Activated naive CD4-positive, alpha-beta T cell treated with anti-CD3 and anti-CD28 coated beads, Interleukin-2, amount 50 U/mL, for 72 hours (primary cell): ENCODE measurements at places on chromosomes 6 and 20. TPM values are rescaled to one million over a fixed set of nuclear protein-coding genes. Genes with fewer than 3 reads are reported as not detected.
A peak's percentile ranks its signal among the peaks of the same experiment; 100 is the strongest.

PLN gene
- not detected for total RNA-seq

SIRPD gene
- not detected for total RNA-seq

PREX1 gene
- total RNA-seq, result 30.6 TPM

DNA sequence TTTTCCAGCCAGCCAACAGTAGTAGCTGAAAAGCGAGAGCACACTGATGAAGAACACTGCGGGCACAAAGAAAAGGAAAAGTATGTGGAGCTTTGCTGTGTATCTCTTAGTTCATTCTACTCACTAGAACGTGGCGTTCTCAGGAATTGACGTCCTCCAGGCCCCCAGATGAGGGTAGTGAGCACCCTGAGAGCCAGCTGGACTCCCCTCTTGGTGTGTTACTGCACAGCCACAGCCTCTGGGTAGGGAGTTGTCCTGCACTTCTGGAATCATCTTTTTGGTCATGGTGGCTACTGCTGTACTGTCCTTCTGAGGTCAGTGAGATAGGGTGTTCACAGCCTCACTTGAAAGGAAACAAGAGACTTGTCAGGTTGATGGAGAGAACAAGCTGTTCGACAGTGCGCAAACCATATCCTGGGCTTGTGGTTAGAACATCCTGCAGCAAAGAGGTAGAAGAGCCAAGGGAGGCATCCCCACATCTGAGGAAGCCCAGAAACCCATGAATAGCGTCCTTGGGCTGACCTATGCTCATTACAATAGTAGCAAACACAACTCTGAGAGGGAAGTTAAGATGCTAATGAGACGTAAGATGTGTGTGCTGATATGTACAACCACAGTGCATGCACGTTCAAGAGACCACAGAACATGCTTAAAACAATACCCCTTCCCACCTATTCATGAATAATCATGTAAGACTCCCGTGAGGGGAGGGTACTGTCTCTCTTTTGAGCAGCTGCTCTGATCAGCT lies 14.6 kb upstream of the HLA-F start:
- peak; percentile 48 for DNase-seq

GRCh38 chr6:51585264-51585663 lies 502.1 kb downstream of the PKHD1 start:
- DNase-seq, result no peak

DNA sequence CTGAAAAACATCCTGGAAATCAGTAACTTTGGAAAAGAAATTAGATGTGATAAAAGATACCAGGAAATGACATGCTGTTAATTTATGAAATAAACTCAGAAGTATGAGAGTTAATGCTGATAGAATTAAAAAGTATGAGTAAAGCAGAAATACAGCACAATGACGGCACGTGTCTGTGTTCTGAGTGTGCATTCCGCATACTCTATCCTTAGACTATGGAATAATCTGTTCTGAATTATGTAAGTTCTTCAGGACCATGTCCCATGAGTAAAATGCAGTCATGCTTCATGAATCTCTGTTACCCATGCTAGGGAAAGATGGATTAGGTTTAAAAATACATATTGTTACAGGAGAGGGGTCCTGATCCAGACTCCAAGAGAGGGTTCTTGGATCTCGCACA lies 21.7 kb downstream of the HECA start:
- DNase-seq, result no peak

- DNase-seq, result no peak
Measured at GRCh38 chr6:80098392-80098791, 8.1 kb upstream of the BCKDHB start.

DNA sequence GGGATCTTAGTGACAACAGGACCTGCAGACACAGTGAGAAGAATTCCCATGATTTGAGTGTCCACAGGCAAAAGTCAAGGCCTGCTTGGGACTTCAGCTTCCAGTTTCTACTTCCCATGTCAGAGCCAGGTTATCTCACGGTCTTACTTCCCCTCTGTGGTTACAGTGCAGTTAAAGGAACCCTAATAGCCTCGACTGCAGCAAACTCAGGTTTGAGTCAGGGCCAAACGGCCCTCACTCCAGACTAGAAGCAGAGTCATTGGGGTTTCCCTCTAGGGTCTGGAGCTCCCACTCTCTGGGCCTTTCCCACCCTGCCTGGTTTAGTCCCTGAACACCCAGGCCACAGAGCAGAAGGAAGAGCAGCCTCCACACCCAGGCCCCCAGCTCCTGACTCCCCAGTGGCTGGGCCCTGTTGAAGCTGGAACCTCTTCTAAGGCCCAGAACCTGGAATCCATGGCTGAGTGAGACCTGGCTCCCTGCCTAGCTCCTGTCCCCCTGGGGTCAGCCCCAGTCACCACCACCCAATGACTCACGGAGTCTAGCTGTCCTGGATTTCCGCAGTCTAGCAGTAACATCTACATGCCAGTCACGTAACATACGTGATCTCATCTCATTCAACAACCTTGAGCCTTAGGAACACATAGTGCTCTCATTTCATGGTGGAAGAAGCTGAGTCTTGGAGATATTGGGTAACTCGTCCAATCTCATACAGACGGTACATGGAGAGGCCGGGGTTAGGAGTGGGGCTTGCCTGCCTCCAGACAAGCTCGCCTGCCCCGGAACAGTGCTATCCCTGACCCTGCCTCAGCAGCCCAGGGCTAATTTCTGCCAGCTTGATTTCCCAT lies 9.2 kb upstream of the GHRH start:
- no peak for DNase-seq

GRCh38 chr6:76694795-76695194 lies 622.3 kb upstream of the IMPG1 start:
- DNase-seq, result no peak

DNA sequence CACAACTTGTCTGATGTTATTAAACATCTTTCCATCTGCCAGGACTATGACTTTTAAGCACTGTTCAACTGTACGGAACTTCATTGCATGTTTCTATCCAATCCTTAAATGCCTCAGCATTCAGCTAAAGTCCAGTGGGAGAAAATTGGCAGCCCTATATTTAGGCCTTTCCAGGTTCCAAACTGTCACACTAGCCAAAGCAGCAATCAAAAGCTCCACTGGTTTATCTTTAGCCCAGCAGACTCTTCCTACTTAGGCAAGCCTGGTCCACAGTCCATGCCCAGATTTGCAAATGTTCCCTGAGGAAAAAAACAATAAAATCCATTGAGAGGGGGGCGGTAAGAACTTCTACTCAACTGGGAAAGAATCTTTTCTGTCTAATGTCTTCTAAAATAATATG lies 349.1 kb upstream of the GJE1 start:
- no peak for DNase-seq

- no peak for DNase-seq
Measured at GRCh38 chr6:106173124-106173879, 87.2 kb downstream of the PRDM1 start.

DNA sequence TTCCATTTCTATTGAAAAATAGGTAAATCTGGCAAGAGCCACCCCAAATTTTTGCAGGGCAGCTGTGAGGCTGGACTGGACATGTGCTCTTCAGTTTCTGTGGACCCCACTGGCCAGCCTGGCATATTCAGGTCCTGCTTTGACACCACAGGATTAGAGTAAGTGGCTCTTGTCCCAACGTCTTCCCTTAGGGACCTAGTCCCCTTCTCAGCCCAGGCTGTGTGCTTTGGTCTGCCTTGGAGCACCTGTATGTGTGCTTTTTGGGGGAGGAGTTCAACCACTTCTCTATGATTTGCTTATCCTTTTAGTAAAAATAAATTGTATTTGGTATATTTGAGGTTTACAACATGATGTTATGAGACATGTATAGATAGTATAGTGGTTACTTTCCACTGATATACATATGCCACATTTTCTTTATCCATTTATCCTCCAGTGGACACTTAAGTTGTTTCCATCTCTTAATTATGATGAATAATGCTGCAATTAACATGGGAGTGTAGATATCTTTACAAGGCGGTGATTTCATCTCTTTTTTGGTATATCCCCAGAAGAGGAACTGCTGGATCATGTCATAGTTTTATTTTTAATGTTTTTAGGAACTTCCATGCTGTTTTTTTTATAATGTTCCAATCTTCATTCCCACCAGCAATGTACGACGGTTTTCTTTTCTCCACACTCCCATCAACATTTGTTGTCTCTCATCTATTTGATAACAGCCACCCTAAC lies 167.8 kb upstream of the UST start:
- no peak for DNase-seq
